ENCODE measurements at places on chromosomes 4 and X.

- DNase-seq, result no peak
Measured at GRCh38 chr4:113646442-113646822, 115.1 kb downstream of the CAMK2D start.

DNA sequence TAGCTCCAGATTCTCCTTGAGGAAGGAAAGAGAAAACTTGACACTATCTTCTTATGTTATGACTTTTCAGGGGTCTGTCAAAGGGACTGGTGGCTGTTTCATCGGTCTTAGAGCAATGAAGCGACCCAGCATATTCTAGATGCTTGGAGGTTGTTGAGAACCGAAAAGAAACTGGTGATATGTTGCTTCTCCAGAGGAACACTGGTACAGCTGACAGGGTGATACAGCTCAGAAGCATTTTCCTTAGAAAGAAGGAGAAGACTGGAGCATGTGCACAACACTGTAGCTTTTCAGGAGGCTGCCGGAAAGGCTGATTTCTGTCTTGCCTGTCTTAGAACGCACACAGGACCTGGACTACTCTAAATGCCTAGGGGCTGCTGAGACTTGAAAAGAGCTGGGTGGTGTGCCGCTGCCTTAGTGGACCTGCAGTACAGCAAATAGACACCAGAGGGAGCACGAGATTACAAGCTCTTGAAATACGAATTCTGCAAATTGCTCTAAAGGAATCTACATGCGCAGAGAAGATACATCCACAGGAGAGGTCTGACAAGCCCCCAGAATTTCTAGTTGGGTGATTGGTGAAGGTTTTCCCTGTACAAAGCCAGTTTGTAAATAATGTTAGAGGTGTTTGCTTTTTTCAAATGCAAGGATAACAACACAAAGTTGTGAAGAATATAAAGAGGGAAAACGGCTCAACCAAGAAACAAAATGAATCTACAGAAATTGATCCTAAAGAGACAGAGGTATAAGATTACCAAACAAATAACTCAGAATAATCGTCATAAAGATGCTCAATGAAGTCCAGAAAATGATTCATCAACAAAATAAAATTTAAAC is 223.1 kb upstream of the DMD start:
- no peak for DNase-seq

- DNase-seq, result no peak
Measured at GRCh38 chr4:186942758-186943377, 219.2 kb upstream of the FAT1 start.

GRCh38 chr4:120158046-120158445 is 91.4 kb upstream of the MAD2L1 start:
- no peak for DNase-seq

DNA sequence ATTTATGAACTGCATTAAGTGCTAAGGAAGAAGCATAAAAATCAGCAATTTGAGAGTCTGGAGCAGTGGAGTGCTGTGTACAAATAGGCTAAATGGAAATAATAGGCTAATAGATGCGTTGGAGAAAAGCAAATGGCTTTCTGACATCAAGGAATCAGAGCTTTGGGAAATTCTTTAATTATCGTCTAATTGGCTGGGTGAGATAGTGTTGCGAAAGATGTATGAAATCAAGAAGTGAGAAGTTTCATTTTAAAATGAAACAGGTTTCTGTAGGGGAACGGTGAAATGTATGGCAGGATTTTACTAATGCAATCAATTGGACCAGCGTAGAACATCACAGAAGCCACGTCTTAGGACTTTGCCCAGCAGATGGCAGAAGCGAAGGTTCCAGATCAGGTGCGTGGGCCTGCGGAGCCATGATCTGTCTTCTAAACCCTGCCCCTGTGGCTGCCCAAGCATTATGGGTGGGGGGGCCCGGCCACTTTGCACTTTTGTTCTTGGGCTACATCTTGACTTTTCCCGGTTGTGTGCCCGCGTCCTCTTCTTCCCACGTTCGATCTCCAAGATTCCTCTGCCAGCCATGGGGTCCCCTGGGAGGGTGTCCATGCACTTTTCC is 118.5 kb upstream of the SHISA3 start:
- DNase-seq, result no peak

DNA sequence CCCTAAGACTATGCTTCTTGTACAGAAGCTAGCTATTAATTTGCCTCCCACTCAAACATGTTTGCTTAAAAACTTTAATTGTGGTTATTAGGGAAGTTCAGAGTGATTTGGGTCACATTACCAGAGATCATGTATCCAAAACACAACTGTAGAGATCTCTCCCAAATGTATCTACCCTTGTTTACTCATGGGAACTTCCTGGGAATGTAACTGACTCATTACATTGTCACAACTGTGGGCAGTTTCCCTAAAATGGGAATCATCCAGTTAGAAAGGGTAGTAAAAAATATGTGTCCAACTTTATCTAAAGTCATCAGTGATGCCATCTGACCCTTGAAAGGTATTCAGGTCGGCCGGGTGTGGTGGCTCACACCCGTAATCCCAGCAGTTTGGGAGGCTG is 40.3 kb upstream of the GLRA3 start:
- DNase-seq, result no peak

DNA sequence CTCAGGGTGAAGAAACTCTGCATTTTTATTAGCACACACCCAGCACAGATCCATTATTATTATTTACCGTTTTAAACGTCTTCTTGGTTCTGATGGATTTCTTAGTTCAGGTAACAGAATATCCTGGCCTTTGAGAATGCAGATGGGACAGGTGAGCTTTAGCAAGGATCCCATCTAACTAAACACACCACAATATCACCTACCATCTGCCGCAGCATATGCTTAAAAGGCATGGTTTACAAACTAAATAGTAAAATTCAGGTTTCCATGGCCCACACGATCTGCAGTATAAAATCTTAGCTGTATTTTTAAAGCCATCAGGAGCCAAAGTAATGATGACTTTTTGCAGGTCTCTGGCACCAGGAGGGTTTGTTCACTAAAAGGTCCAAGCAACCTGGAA is 31.7 kb upstream of the GATB start:
- no peak for DNase-seq

- DNase-seq, result no peak
Measured at GRCh38 chr4:79763486-79764075, 309.4 kb downstream of the ANTXR2 start.

DNA sequence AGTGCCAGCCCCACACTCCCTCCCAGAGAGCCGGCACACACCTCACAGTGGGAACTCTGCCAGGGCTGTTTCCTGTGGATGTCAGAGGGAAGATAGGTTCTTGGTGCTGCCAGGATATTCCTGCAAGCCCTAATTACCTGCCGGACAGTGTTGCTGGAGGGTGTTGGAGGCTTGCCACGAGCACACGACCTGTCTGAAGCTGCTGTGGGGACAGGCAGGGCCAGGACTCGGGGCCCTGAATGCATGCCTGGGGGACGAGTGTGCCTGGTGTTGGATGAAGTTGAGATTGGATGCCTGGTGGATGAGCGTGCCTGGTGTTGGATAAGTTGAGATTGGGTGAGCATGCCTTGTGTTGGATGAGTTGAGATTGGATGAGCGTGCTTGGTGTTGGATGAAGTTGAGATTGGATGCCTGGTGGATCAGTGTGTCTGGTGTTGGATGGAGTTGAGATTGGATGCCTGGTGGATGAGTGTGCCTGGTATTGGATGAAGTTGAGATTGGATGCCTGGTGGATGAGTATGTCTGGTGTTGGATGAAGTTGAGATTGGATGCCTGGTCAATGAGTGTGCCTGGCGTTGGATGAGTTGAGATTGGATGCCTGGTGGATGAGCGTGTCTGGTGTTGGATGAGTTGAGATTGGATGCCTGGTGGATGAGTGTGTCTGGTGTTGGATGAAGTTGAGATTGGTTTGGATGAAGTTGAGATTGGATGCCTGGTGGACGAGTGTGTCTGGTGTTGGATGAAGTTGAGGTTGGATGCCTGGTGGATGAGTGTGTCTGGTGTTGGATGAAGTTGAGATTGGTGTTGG is 23.2 kb upstream of the UVSSA start:
- no peak for DNase-seq

DNA sequence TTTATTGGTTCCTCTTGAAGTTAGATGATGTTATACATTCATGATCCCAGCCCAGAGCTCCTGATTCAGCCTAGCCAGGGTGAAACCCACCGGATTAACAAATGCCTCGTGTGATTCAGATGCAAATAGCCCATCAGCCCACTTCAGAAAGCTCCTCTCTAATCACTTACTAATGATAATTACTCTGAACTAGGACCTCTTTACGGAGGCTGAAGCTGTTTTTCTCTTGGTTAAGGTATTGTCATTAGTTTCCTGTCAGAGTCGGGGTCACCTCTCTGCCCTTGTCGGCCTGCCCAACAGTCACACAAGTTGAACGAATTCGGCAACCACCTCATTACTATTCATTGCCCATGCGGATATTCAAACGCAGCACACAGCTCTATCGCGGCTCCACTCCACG is 36.6 kb downstream of the ZFP42 start:
- DNase-seq, result no peak

DNA sequence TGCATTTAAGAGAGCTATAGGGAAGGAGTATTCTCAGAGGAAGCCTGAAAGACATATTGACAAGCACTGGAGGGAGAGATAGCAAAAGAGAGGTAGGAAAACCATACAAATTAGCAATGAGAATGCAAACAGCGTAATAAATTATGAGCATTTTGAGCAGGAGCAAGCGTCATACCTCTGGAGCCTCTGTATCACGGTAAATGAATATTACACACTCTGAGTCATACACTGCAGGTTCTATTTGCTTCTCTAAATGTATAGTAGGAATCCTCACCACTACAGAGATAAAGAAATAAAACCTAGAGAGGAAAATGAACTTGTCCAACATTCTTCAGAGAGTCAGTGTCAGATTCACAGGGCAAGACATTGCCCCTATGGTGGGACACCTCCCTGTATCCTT is 46.4 kb upstream of the GABRE start:
- DNase-seq, result no peak

DNA sequence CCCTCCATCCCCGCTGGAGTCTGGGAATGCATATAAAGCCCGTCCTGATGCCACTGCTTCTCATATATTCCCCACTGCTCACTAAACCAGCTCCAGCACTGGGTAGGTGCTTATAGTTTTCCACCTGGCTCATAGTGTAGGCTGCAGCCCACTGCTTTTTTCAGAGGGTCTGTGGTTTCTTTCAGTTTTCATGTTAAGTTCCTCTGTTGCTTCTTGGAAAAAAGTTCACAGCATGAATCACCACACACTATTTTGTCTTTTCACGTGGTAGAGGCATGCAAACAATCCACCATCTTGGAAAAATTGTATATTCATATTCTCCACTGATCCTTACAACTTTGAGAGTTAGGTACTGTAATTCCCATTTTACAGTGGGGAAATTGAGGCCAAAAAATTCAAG is 39.4 kb downstream of the DCLK2 start:
- no peak for DNase-seq

DNA sequence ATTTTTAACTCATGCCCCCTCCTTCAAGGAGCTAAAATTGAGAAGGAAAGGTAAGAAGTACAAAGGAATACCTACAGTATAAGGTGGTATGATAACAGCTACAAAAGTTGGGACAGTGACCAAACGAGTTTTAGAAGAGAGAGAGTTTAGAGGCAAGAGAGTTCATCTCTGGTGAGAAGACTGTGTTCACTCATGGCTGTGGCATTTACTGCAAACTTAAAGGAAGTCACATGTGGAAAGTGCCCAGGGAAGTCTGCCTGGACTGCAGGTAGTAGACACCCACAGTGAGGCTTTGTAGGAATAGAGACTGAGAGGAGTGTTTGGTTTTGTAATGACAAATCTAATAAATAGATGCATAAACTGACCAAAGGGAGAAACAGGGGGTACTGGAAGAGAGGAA is 493.5 kb downstream of the IL15 start:
- no peak for DNase-seq

- no peak for DNase-seq
Measured at GRCh38 chrX:36445566-36445965, 526.0 kb downstream of the CFAP47 start.

- DNase-seq, result no peak
Measured at GRCh38 chr4:98873059-98873458, 55.9 kb downstream of the EIF4E start.

- no peak for DNase-seq
Measured at GRCh38 chr4:114606245-114606644, 7.6 kb downstream of the UGT8 start.

DNA sequence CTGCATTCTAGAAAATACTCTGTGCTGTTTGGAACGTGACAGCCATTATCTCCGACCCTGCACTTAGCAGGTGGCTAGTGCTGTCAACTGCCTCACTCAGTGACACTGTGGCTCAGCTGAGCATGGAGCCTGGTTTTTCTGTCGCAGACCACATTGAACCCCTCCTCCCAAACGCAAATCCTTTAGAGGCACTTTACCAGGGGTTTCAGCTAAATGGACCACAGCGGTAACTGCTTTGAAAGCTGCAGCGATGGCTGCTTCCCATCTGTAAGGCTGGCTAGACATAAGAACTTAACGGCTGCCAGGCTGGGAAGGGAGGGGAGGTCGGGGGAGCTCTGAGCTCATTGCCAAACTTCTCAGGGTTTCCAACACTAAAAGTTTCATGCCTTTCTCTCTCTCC is 8.1 kb downstream of the SLC34A2 start:
- DNase-seq, result no peak

GRCh38 chr4:22416403-22416802 is 99.5 kb downstream of the ADGRA3 start:
- DNase-seq, result no peak

DNA sequence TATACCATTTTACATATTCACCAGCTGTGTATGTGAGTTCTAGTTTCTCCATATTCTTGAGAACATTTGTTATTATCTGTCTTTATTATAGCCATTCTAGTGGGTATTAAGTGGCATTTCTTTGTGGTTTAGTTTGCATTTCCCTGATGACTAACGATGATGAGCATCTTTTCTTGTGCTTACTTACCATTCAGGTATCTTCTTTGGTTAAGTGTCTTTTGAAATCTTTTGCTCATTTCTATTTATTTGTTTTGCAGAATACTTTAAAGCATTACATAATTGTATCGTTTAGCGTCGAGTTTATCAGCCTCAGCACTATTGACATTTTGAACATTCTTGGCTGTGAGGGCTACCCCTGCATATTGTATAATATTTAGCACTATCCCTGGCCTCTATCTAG is 85.4 kb downstream of the FRMPD4 start:
- DNase-seq, result no peak

DNA sequence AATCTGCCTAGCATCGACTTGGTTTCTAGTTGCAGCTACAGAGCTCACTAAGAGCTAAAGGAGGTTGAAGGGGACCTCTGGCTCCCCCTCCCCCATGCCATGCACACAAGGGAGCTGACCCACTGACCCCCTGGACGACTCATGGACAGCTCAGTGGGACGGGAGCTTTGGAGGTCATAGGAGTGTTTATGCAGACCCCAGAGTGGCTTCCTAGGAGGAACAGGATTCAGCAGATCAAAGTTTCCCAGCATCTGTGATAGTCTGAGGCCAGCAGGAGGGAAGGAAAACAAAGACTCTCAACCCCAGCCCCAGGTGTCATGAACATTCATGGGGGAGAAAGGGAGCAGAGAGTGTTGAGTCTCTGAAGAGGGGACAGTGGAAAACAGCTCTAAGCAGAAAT is 104.4 kb downstream of the ARSF start:
- DNase-seq, result no peak

GRCh38 chr4:114684462-114684861 is 85.9 kb downstream of the UGT8 start:
- DNase-seq, result no peak
